ENCODE measurements at places on chromosomes 16 and 17. TPM values are rescaled to one million over a fixed set of nuclear protein-coding genes. Genes with fewer than 3 reads are reported as not detected.
A peak's percentile ranks its signal among the peaks of the same experiment; 100 is the strongest.

Gene KRT32
- not detected for total RNA-seq

Gene MT1F
- 2.6 TPM for total RNA-seq

Gene SMURF2
- 18.8 TPM for total RNA-seq

Gene CLEC10A
- not detected for total RNA-seq

Gene OR1A1
- not detected for total RNA-seq

Gene AOC3
- 7.4 TPM for total RNA-seq

Gene CLEC3A
- not detected for total RNA-seq

Gene APOBR
- total RNA-seq: 0.14 TPM

- no peaks in the 10 kb centered on the region for H3K4me1 ChIP-seq
- no peak for DNase-seq
- H3K4me3 ChIP-seq: no peak overlapping the region
- peaks cover under 1% of the 10 kb centered on the region for H3K36me3 ChIP-seq
These were observed 7.6 kb downstream of the CBX8 start for GRCh38 chr17:79788989-79789942.

GRCh38 chr16:48321317-48322036 is 63.7 kb downstream of the SIAH1 start:
- H3K4me3 ChIP-seq: no peak overlapping the region
- no peaks in the 10 kb centered on the region for H3K27me3 ChIP-seq
- no peak overlapping the region for H3K27ac ChIP-seq
- H3K4me1 ChIP-seq: no peaks in the 10 kb centered on the region

DNA sequence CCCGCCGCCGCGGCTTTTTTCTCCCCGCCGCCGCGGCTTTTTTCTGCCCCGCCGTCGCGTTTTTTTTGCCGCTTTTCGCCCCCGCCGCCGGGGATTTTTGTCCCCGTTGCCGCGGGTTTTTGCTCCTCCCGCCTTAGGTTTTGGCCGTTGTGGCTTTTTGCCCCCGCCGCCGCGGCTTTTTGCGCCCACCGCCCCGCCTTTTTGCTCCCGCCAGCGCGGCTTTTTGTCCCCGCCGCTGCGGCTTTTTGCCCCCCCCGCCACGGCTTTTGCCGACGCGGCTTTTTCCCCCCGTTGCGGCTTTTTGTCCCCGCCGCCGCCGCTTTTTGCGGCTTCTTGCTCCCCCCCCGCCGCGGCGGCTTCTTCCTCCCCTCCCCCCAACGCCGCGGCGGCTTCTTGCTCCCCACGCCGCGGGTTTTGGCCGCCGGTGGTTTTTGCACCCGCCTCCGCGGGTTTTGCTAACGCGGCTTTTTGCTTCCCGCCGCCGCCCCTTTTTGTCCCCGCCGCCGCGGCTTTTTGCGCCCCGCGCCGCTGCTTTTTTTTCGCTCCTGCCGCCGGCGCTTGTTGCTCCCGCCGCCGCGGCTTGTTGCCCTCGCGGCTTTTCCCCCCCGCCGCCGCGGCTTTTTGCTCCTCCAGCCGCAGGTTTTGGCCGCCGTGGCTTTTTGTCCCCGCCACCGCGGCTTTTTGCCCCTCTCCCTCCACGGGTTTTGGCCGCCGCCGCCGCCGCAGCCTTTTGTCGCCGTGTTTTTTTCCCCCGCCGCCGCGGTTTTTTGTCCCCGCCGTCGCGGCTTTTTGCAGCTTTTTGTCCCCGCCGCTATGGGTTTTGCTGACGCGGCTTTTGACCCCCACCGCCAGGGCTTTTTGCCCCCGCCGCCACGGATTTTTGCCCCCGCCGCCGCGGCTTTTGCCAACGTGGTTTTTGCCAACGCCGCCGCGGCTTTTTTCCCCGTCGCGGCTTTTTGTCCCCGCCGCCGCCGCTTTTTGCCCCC is 150.3 kb downstream of the KCNJ18 start:
- no peak for DNase-seq
- H3K4me1 ChIP-seq: no peaks in the 10 kb centered on the region
- H3K27ac ChIP-seq: no peak overlapping the region
- no peaks in the 10 kb centered on the region for H3K36me3 ChIP-seq
- H3K27me3 ChIP-seq: no peaks in the 10 kb centered on the region
- H3K4me3 ChIP-seq: no peak overlapping the region

DNA sequence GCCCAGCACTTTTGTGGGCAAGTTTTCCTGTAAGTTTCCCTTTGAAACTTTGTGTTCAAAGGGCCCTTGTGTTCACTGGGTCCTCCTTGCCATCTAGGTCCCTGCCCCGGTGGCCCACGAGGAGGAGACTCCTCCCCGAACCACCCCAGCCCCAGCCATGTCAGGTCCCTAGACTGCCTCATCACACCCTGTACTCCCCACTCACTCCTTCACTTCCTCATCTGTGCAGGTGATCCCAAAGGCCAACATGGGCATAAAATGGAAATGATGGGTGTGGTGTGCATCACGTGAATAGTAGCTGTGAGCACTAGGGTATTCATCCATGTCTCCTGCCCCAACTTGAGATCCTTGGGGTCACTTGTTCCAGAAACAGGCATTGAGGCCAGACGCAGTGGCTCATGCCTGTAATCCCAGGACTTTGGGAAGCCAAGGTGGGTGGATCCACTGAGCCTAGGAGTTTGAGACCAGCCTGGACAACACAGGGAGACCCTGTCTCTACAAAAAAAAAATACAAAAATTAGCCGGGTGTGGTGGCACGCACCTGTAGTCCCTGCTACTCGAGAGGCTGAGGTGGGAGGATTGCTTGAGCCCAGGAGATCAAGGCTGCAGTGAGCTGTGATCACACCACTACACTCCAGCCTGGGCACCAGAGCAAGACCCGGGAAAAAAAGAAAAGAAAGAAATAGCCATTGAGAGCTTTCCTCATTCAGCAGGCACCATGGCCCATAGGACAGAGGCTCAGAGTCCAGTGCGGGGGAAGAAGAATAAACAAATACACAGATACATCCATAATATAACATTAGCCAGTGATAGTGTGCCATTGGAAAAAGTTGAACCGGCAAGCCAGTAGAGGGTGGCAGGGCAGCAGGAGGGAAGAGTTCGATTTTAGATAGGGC is 74.5 kb downstream of the KATNIP start:
- no peaks in the 10 kb centered on the region for H3K36me3 ChIP-seq
- DNase-seq: no peak
- H3K4me1 ChIP-seq: peaks cover 9% of the 10 kb centered on the region
- H3K27ac ChIP-seq: no peak overlapping the region
- H3K4me3 ChIP-seq: no peak overlapping the region

GRCh38 chr16:54144572-54144947 is 142.0 kb downstream of the IRX3 start:
- peaks cover 34% of the 10 kb centered on the region for H3K27me3 ChIP-seq
- H3K4me3 ChIP-seq: no peak overlapping the region
- DNase-seq: no peak
- H3K4me1 ChIP-seq: no peaks in the 10 kb centered on the region
- H3K27ac ChIP-seq: no peak overlapping the region

DNA sequence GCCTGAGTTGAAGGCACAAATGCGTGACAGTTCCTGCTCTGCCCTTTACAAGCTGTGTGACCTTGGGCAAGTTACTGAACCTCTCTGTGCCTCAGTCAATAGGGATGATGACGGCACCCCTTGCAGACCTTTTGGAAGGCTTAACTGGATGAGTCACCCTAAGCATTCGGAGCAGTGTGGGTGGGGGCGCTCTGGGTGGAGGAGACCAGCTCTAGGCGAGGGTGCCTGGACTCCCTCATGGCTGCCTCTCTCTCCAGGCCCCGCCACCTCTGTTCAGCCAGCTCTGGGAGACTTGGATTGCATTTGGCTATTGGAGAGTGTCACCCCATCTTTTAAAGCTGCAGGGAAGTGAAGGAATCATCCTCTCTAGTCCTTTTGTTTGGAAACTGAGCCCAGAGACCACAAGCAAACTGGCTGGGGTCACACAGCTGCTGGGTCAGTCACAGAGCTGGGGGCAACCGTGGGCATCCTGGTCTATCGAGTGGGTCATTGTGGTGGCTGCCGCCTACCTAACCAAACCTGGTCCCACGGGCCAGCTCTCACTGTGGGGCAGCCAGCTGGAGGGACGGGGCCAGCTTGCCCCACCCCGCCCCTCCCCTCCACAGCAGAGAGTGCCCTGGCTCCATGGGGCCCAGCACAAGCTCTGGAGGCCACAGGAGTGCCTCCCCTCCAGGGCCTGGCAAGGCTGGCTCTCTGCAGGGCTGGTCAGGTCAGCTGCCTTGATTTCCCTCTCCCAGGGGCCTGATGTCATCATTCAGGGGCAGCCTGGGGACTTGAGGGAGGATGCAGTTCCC is 20.2 kb upstream of the GSE1 start:
- H3K27ac ChIP-seq: no peak overlapping the region
- no peak overlapping the region for H3K4me3 ChIP-seq
- H3K27me3 ChIP-seq: peaks cover 39% of the 10 kb centered on the region
- DNase-seq: no peak
- H3K36me3 ChIP-seq: no peaks in the 10 kb centered on the region

DNA sequence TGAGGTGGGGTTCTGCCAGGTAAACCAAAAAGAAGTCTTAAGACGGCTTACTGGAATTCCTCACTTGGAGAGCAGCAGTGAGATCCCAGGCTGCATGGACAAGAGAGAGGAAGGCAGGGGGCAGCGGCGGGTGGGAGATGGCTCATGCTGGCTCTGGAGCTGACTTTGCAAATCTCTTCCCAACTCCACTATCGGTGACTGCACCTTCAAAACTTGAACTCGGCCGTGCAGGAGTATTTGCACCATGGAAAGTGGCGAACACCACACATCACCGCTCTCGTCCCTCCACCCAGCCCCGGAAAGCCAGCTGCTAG is 16.7 kb downstream of the CA5A start:
- no peak for DNase-seq
- no peaks in the 10 kb centered on the region for H3K4me1 ChIP-seq
- H3K4me3 ChIP-seq: no peak overlapping the region
- H3K27me3 ChIP-seq: peaks cover 59% of the 10 kb centered on the region
- no peaks in the 10 kb centered on the region for H3K36me3 ChIP-seq

DNA sequence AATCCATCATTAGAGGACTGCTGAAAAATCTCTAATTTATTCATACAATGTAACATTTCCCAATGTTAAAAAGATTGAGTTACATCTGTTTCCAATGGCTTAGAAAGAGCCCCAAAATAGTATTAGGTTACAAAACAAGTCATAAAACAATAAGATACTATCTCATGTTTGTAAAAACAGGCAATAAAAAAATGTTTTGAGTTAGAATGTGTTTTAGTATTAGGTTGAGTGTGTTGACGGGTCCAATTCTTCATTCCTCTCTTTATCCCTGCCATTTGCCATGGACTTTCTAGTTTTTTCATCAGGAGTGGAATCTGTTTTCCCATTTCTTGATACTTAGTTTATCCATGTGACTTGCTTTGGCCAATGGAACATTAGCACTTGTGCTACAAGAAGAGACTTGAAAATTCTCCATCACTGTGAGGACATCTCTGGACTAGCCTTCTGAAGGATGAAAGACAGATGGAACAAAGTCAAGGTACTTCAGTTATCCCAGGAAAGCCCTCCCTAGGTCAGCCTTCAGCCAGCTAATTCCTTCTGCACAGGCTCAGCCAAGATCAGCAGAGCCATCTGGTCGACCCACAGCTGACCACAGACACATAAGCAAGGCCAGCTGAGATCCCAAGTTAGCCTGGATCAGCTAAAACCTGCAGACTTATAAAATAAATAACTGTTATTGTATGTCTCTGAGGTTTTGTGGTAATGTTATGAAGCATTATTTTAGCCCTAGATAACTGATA is 83.3 kb downstream of the HS3ST3A1 start:
- no peaks in the 10 kb centered on the region for H3K36me3 ChIP-seq
- no peak overlapping the region for H3K27ac ChIP-seq
- H3K27me3 ChIP-seq: no peaks in the 10 kb centered on the region
- no peak for DNase-seq
- no peak overlapping the region for H3K4me3 ChIP-seq
- no peaks in the 10 kb centered on the region for H3K4me1 ChIP-seq

- H3K36me3 ChIP-seq: no peaks in the 10 kb centered on the region
- DNase-seq: peak; percentile 7
- H3K4me1 ChIP-seq: no peaks in the 10 kb centered on the region
- no peaks in the 10 kb centered on the region for H3K27me3 ChIP-seq
These were observed 64.5 kb upstream of the RBFOX1 start for GRCh38 chr16:7268182-7268581.

- peaks cover 5% of the 10 kb centered on the region for H3K36me3 ChIP-seq
- H3K27ac ChIP-seq: no peak overlapping the region
- no peak for DNase-seq
- H3K4me1 ChIP-seq: no peaks in the 10 kb centered on the region
- no peak overlapping the region for H3K4me3 ChIP-seq
These were observed 141.8 kb downstream of the ENGASE start for GRCh38 chr17:79216391-79216790.

GRCh38 chr16:9039210-9039609 is 52.2 kb upstream of the HAPSTR1 start:
- H3K4me1 ChIP-seq: no peaks in the 10 kb centered on the region
- no peak overlapping the region for H3K4me3 ChIP-seq
- no peaks in the 10 kb centered on the region for H3K27me3 ChIP-seq
- H3K36me3 ChIP-seq: no peaks in the 10 kb centered on the region
- H3K27ac ChIP-seq: no peak overlapping the region

DNA sequence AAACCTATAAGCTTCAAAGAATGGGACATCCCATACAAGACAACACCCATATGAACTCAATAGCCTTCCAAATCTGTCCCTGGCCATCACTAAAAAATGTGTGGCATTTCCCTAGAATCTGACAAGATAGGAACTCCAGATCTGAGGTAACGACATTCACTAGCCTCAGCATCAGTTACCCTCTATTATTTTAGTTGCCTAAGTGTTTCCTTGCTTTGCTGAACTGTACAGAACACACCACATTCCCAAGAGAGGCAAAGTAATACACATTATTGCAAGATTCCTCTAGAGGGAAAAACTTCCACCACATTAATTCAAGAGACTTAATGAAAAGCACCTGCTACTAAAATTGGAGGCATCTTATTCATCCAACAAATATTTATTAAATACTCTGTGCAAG is 5.0 kb downstream of the LSM12 start:
- H3K27ac ChIP-seq: no peak overlapping the region
- peaks cover 25% of the 10 kb centered on the region for H3K4me1 ChIP-seq
- H3K4me3 ChIP-seq: no peak overlapping the region
- no peak for DNase-seq
- no peaks in the 10 kb centered on the region for H3K27me3 ChIP-seq
- peaks cover 88% of the 10 kb centered on the region for H3K36me3 ChIP-seq

DNA sequence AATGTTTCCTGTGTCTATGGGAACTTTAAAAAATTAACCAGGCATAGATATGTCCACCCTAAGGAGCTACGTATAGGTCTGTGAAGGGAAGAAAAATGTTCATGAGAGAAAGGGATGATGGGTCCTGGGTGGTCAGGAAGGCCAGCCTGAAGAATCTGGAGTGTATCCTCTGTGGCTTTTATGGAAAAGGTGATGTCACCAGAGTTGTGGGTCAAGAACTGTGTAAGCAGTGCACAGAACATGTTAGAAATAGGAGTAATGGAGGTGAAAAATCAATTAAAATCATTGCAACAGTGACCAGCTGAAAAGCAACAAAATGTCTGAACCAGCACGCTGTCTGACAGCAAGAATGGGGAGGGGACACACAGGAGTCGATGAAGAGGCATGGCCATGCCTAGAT is 68.5 kb downstream of the USP31 start:
- peaks cover 16% of the 10 kb centered on the region for H3K4me1 ChIP-seq
- no peaks in the 10 kb centered on the region for H3K27me3 ChIP-seq
- H3K36me3 ChIP-seq: peaks cover 14% of the 10 kb centered on the region
- H3K27ac ChIP-seq: no peak overlapping the region
- DNase-seq: no peak
